ENCODE measurements at places on chromosomes 3 and 15.

- no peak for DNase-seq
Measured at GRCh38 chr3:4935347-4935746, 43.9 kb upstream of the BHLHE40 start.

- no peak for DNase-seq
Measured at GRCh38 chr3:73432023-73432705, 192.6 kb downstream of the PDZRN3 start.

GRCh38 chr15:35244227-35244626 lies 159.1 kb upstream of the NANOGP8 start:
- no peak for DNase-seq

GRCh38 chr3:105490045-105490444 lies 123.3 kb downstream of the ALCAM start:
- no peak for DNase-seq

DNA sequence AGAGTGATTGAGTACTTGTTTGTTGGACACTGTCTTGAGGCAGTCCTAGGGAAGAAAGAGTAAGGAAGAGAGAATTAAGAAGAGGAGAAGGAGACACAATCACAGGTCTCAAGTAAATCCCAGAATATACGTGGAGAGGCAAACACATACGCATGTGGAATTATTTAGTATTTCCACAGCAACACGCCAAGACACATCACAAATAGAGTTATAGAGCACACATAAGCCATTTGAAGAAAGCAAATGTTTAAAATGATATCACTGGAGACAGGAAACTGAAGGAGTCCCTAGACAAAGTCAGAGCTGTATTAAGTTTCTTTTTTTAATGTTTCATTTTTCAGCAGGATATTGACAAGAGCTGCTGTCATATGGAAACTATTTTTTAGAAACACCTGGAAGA lies 206.1 kb upstream of the LRIG1 start:
- no peak for DNase-seq

- DNase-seq, result no peak
Measured at GRCh38 chr15:88470625-88471372, 3.3 kb downstream of the MRPS11 start.

GRCh38 chr15:60899322-60899966 lies 329.7 kb downstream of the RORA start:
- DNase-seq, result no peak

GRCh38 chr3:142124243-142124642 lies 25.1 kb downstream of the TFDP2 start:
- DNase-seq, result no peak

DNA sequence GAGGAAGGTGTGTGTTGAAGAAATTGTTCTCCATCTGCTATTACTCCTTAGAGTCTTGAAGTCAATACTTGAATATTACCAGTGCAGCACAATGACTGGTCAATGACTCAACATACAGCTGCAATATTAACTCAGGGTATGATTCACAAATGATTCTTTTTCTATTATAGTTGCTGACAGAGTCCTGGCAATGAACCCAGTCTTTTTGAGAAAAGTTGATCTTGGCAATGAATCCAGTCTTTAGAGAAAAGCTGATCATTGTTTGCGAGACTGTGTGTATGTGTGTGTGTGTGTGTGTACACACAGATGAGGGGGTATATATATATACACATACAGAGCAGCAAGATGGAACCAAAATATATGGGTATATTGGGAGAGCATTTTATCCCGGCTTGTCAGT lies 315.1 kb downstream of the ZNF385D start:
- no peak for DNase-seq

GRCh38 chr15:51277101-51277500 lies 61.3 kb downstream of the CYP19A1 start:
- no peak for DNase-seq

GRCh38 chr15:89340573-89340972 lies 5.9 kb upstream of the POLG start:
- no peak for DNase-seq

GRCh38 chr15:43251871-43252250 lies 14.9 kb downstream of the TGM5 start:
- DNase-seq, result no peak

DNA sequence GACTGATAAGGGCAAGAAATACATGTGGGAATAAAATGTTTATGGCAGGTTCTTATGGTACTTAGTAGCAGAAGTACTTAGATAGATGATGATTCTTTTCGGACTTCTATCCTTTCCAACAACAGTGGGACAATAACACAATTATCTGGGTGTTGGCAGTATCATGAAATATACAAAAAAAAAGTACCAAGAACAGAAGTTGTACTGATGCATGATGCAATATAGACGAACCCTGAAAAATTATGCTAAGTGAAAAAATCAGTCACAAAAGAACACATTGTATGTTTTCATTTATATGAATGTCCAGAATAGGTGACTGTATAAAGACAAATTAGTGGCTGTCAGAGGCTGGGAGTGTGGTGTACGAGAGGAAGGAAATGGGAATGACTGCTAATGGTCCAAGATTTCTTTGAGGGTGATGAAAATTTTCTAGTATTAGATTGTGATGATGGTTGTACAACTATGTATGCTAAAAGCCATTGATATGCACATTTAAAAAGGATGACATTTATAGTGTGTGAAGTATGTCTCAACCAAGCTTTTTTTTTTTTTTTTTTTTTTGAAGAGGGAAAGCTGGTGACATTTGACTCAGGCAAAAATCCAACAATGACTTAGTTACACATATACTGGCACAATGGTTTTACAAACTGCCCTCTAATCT lies 20.0 kb downstream of the PDE12 start:
- DNase-seq, result no peak
